ENCODE measurements at places on chromosomes 2 and 18.

GRCh38 chr2:233422050-233422639 is 67.9 kb downstream of the DGKD start:
- DNase-seq: no peak

DNA sequence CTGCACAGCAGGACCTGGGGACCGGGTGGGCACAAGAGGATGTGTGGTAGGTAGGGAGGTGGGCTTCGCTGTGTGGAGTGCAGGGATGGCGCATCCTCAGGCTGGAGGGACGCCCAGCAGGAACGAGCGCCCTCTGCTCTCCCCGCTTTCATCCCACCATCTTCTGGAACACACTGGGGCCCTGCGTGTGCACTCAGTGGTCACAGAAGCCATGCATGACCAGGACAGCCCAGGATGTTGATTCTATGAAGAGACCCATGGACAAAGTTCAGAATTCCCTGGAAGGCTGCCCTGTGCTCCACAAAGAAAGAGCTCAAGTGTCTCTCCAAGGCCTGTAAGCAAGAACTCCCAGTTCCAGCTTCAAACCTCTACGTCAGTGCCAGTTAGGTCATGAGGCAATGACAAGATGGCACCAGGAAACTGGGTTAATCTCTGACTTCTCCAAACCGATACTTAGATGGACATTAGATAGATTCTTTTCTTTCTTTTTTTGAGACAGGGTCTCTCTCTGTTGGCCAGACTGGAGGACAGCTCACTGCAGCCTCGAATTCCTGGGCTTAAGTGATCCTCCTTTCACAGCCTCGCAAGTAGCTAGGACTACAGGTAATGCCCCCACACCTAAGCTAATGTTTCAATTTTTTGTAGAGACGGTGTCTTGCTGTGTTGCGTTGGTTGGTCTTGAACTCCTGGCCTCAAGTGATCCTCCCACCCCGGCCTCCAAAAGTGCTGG is 3.4 kb downstream of the SLC66A2 start:
- DNase-seq: no peak

GRCh38 chr18:9117980-9118841 is 15.7 kb downstream of the NDUFV2 start:
- DNase-seq: no peak

GRCh38 chr2:23346029-23346428 is 39.0 kb upstream of the KLHL29 start:
- DNase-seq: no peak

DNA sequence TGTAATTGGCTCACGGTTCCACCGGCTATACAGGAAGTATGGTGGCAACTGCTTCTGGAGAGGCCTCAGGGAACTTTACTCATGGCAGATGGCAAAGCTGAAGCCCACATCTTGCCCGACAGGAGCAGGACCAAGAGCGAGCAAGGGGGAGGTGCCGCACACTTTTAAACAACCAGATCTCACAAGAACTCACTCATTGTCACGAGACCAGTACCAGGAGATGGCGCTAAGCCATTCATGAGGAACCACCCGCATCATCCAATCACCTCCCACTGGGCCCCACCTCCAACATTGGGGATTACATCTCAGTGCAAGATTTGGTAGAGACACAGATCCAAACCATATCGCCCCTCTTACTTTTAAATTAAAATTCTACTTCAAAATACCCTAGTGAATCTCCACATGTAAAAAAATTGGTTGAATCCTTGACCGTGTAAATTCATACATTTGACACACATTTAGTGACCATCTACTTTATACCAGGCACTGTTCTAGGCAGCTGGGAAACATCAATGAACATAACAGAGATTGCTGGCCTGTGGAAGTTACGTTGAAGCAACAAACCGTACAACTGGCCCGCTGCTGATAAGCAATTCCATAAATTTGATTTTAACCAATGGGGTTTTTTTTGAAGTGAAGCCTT is 87.6 kb downstream of the ALPK2 start:
- DNase-seq: no peak

- DNase-seq: no peak
These were observed 31.4 kb downstream of the EIF2AK2 start for GRCh38 chr2:37125416-37125815.

GRCh38 chr2:143875295-143876233 is 644.4 kb downstream of the ZEB2 start:
- DNase-seq: no peak

DNA sequence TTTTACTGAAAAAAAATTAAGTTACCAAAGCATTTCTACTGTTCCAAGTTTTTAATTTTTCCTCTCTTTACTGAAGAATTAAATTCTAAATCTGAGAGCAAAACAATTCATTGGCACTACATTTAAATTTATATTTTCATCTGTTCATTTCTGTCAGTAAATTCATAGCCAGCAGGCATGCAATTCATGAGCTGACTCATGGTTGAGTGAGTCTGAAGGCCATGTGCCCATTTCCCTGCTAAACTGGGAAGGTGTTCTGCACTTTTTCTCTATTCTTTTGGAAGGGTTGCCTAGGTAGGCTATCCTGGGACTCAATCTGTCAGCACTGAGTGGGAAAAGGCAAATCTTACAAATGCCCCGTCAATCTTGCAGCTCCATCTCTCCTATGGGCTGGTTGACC is 88.7 kb downstream of the KLHL14 start:
- DNase-seq: no peak

GRCh38 chr18:574865-575645 is 5.1 kb upstream of the CETN1 start:
- DNase-seq: no peak

- no peak for DNase-seq
These were observed 33.0 kb downstream of the FTCDNL1 start for GRCh38 chr2:199818026-199818425.

GRCh38 chr2:28351621-28352020 is 41.0 kb upstream of the FOSL2 start:
- no peak for DNase-seq

DNA sequence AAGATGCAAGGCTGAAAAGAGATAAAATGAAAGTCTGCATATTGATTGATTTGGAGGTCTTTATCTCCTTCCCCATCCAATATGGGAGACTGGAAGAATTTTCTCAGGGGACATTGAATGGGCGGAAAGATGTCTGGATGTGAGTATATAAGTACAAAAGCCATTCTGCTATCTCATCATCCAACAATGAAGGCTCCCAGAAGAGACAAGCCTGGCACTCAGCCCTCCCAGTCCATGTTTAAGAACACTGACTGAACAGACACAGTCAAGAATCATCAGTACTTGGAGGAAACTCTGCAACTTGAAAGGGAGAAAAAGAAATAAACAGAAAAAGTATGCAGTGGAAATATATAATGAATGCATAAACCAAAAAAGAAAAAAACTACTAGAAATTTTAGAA is 80.9 kb downstream of the PTRHD1 start:
- no peak for DNase-seq

DNA sequence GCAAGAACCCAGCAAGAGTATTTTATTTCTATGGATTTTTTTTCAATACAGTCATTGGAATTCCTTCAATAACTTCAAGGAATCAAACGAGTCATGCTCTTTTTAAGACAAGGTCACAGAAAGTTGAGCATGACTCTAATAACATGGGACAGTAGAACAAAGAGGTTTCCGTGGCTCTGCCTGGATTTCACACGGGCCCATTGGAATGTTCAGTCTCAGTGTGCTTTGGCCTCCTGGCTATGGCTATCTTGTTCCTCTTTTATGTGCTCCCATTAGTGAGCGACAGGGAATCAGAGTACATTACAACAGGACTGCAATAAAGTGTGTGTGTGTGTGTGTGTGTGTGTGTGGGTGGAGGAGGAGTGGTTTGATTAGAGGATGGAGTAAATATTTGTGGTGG is 312.4 kb downstream of the DCC start:
- no peak for DNase-seq

DNA sequence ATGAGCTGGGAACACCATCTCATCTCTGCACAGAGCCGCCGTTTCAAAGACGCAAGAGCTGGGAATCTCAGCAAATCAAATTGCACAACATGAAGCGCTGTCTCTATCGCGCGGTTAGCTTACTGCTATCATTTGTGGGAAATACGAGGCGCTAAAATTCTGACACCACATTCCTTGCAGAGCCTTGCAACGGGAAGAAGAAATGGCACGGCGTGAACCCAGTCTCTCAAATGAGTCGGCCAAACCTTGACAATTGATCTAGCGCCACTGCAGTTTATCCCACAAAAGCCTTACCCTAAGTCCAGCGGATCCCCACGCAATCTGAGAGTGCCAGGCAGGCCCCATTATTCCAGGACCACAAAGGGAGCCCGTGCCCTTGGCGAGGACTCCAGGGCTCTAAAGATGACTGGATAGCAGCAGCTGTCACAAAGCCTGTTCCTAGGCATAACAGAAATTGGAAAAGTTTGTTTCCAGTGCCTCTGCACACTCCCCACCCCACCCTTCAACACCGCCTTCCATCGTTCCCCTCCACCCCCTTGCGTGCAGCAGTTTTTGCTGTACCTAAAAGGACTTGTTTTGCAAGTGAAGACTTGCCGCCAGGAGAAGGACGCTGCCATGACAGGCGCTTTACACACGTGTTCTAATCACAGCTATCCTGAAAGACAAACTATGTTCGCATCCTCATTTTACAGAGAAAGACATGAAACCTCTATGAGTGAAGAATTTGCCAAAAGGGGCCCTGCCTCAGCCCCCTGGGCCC is 252.4 kb downstream of the EIPR1 start:
- DNase-seq: no peak

- DNase-seq: no peak
These were observed 110.7 kb upstream of the EFEMP1 start for GRCh38 chr2:56034258-56034657.

DNA sequence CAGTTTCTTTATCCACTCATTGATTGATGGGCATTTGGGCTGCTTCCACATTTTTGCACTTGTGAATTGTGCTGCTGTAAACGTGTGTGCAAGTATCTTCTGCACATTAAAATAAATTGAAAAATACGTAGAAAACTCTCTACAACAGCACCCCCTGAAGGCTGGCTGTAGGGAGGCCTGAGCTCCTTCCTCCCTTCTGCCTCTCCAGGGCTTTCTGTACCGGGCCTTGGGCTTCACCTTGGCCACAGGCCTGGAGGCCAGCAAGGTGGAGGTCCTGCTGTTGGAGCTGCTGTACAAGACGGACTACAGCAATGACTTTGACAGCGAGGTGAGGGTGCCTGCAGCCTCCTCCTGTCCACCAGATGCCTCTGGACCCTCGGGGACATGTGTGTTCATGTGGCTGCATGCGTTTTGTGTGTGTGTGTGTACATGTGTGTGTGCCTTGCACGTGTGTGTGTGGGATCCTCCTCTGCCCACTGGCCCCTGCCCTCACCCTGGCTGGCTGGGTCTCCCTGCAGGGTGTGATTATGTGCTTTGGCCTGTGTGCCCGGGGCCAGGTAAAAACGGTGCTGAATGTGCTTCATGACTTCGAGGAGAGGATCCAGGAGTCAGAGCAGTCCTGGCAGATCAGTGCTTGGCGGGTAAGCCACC is 29.2 kb downstream of the MROH2A start:
- DNase-seq: no peak

DNA sequence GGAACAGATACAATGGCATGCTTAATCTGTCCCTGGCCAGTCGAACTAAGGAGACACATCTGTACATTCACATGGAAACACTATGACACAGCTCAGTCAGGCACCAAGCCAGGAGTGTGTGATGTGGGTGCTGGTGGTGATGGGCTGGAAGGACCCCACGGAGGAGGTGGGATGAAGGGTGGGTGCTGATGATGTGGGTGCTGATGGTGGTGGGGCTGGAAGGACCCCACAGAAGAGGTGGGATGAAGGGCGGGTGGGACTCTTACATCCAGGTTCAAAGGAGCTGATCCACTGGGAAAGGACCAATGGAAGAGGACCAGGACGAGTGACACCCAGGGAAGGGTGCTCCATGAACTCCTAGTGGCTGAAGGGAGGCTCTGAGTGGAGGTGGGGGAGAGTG is 34.8 kb upstream of the ACAA2 start:
- no peak for DNase-seq

GRCh38 chr18:24234330-24234729 is 95.5 kb downstream of the CABYR start:
- DNase-seq: no peak

DNA sequence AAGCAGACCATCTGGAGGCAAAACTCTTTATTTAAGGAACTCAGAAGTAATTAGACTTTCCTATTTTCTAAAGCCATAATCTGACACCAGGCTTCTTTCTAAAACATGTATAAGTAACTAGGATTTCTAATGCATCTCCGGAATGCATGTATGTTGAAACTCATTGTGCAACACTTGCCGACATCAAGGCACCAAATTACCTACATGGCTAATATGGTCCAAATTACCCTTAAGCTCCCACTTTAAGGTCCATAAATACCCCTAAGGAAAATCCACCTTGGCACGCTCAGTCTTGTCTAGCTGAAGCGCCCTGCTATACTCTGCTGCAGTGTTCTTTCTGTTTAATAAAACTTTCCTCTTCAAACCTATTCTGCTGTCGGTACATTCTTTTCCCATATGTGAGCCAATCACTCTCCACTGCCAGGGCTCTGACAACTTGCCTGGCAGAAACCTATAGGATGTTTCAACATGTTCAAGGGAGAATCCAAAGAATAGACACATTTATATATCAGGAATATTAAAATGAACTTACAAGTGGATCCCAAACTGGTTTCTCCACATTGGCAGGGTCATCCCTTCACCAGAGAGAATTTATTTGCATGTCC is 171.9 kb downstream of the GALNT1 start:
- no peak for DNase-seq

DNA sequence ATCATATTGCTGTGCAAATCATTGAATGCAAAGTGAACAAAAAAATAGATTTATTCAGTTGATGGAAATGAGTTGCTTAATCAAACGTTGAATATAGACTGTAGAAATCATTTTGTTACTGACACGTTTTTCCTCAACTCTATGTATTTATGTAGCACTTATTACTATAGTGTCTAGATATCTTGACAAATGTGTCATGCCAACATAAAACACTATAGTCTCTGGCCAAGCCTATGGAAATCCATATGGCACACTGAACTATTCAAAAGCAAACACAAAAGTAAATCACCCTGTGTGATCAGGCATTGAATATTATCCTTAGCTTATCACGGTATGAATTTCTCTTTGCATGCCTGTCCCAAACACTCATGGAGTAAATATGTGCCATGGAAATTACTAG is 131.3 kb downstream of the ZNF804A start:
- no peak for DNase-seq

DNA sequence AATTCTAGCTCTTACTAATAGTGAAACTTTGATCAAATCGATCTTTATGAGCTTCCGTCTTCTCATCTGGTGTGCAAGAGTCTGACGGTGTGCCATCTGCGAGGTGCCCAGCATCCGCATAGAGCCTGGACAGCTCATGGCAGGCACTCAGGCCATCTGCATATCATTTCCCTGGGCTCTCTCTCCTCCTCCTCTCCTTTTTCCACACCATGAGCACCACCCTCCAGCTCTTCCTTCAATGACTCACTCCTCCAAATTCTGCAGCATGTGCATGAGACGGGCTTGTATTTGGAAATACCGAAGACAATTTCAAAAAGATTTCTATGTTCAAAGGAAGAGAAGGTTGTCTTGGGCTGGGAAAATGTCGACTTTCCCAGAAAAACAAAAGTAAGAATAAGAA is 161.1 kb downstream of the CCBE1 start:
- DNase-seq: no peak

DNA sequence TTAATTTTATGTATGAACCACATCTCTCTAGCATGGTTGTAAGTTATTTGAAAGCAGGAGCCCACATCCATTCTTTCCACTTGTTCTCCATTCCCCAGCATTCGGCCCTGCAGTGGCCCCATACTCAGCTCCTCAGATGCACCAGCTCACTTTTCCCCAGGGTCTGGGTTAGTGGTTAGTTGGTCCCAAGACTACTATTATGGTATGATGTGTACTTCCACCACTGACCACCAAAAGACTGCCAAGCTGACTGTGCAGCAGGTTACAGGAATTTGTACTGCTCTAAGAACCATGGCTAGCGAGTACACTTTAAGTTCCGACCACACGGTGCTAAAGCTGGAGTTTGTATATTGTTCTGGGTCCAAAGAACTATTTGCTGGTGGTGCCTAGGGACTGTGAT is 413.6 kb upstream of the TCF4 start:
- no peak for DNase-seq

Data from hematopoietic multipotent progenitor cell (in vitro differentiated cells).